ENCODE measurements at places on chromosomes 6 and 20.
A peak's percentile ranks its signal among the peaks of the same experiment; 100 is the strongest.

DNA sequence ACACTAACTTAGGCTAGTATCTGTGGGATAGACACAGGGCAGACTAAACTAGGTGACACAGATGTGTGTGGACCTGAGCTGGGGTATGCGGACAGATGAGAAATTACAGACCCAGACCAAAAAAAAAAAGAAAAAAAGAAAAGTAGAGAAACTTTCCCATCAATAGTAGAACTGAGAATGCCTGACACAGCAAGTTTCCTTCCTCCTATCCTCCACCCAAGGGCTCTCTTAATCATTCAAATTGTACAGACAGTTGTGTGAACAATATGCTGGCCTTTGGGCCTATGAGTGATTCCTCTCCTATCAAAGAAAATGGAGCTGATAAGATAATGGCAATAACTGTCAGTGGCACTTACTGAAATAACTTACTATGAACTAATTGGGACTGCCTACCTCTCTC, 226.7 kb upstream of the PRDM1 start:
- no peak for DNase-seq

DNA sequence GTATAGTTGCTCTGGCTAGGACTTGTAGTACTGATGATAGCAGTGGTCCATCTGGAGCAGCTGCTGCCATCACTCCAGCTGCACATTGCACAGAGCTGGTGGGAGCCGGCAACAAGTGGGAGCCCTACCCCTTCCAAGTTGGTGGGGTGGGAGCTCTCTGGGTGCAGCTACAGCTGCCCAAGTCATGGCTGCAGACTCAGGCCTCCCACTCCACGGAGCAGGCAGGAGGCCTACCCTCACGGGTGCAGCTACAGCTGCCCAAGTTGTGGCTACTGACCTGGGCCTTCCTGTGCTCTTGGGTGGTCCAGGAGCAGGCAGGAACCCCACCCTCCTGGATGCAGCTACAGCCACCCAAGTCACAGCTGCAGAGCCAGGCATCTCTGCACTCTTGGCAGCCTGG, 32.1 kb upstream of the ASIP start:
- no peak for DNase-seq

- no peak for DNase-seq
Measured at GRCh38 chr6:38797391-38797790, 82.3 kb downstream of the DNAH8 start.

- peak; percentile 58 for DNase-seq
Measured at GRCh38 chr20:23350904-23351838, 580 bp downstream of the NXT1 start.

DNA sequence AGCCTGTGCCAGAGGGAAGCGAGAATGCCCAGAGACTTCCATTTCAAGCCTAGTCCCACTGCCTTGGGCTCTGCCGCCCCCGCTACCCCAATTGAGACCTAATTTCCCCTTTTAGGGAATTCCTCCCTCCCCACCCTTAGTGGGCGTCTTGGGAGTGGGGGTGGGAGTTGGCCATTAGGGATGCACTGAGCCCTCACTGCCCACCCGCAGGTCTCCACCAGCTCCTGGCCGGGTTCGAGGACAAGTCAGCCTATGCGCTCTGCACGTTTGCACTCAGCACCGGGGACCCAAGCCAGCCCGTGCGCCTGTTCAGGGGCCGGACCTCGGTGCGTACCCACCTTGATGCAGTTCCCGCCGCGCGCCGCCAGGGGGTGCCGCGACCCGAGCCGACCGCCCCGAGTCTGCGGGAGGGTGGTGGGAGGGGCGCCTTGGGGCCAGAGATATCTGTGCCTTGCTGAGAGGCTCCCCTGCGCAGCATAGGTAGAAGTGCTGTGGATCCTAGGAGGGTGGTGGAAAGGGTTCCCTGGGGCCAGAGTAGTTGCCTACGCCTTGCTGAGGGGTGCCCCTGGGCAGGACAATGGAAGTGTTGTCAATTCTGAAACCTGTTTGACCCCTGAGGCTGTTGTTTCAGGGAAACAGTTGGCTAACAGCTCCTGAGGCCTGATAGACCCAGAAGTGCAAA, 9.2 kb downstream of the ITPA start:
- peak; percentile 10 for DNase-seq

DNA sequence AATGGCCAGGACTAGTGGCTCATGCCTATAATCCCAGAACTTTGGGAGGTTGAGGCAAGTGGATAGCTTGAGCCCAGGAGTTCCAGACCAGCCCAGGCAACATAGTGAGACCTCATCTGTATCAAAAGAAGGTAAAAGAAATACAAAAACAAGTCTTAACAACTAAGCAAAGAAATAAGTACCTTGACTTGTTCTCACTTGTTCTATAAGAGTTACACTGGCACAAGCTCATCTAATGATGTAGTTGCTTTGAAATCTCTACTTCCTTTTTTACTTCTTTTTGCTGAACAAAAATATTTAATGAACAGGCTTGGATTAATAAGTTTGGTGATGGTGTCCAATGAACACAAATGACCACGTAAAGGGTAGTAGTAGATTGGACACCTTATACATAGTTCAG, 72.2 kb downstream of the SGK1 start:
- no peak for DNase-seq

DNA sequence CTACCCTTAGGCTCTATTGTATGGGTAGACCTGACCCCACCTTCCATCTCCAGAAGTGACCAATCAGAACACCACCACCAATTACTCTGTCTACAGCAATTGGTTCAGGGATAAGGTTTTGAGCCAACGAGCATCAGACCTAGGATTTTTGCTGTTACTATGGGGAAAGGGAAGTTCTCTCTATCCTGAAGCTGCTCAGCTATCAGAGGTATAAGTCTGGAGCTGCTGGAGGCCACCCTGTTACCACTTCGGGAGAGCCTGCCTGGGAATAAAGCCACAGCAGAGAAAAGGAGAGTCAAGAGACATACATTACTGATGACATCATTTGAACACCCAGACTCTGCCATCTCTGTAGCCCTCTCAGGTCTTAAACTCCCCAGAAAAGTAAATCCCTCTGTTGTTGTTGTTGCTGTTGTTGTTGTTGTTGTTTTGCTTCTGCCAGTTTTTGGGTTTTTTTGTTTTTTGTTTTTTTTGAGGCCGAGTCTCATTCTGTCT, 94.5 kb downstream of the PREX1 start:
- no peak for DNase-seq

DNA sequence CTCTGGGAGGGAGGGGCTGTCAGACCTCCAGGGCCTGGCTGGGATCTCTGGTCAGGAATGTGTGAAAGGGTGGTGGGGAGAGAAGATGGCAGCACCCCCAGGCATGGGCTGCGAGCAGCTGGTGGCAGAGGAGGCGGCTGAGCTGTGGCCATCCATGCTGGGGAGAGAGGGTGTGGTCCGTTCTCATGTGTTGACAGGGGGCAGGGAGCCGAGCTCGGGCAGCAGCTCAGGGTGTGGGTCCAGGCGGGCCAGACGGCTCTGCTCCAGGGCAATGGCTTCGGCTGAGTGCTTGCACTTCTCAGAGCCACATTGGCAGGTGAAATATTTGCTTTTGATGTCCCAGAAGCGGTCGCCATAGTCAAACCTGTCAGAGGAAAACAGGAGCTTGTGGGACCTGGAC, 1.1 kb upstream of the SLC44A4 start:
- DNase-seq = no peak

- no peak for DNase-seq
Measured at GRCh38 chr6:132995432-132995831, 181.1 kb downstream of the RPS12 start.

DNA sequence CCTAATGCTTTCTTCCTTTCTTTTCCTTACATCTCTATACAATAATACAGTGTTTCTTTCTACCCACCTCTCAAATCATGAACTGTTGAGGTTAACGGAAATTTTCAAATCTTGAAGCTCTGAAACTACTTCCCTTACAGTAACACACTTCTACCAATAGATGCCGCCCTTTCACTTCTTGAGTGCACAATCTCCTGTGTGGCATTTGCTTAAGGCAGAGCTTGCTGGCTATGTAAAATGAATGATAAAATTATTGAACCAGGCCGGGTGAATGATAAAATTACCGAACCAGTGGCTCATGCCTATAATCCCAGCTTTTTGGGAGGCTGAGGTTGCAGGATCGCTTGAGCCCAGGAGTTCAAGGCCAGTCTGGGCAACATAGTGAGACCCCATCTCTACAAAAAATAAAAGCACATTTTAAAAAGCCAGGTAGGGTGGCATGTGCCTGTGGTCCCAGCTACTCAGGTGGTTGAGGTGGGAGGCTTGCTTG, 56.8 kb downstream of the KCNS1 start:
- no peak for DNase-seq

DNA sequence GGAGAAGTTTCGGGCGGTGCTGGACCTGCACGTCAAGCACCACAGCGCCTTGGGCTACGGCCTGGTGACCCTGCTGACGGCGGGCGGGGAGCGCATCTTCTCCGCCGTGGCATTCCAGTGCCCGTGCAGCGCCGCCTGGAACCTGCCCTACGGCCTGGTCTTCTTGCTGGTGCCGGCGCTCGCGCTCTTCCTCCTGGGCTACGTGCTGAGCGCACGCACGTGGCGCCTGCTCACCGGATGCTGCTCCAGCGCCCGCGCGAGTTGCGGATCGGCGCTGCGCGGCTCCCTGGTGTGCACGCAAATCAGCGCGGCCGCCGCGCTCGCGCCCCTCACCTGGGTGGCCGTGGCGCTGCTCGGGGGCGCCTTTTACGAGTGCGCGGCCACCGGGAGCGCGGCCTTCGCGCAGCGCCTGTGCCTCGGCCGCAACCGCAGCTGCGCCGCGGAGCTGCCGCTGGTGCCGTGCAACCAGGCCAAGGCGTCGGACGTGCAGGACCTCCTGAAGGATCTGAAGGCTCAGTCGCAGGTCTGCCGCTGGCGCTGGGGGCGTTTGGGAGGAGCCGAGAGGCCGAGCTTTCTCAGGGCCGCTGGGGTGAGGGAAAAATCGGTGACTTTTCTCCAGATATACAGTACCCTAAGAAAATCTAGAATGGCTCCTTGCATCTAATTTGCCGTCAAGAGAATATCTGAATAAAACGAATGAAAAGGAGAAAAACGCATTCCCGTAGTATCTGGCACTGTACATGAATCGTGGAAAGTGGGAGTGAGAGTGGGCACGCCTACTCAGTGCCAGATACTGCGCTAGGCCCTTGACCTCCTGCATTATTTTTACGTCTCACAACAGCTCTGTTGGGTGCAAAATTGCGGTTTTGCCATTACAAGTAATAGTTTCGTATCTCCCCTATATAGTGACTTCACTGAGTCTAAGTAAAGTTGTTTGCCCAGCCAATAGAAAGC, 1.0 kb downstream of the CALHM6 start:
- DNase-seq = peak; percentile 14

DNA sequence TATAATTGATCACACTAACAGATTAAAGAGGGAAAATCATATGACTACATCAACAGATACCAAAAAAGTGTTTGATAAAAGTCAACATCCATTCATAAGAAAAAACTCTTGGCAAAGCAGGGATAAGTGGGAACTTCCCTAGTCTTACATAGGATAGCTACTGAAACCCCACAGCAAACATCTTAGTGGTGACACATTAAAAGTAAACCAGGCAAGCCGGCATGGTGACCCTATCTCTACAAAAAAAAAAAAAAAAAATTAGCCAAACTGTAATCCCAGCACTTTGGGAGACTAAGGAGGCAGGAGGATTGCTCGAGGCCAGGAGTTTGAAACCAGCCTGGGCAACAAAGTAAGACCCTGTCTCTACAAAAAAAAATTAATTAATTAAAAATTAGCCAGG, 13.8 kb upstream of the CCND3 start:
- no peak for DNase-seq

GRCh38 chr6:25578538-25578937, 73.5 kb upstream of the SCGN start:
- DNase-seq = no peak

DNA sequence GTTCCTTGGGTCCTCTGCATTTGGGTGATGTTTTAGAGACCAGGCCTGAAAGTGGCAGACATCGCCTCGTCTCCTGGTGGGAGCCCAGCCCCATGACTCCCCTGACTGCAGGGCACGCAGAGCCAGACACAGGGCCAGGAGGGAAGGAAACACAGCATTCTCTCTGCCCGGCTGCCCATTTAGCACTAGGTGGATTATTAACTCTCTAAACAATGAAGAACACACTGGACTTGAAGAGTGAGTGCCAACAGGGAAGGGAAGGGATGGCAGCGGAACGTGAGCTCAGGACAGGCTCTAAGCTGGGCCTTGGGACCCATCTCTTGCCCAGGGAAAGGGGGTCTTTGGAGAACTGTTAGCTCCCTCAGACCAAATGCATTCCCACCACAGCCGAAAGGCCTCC, 80.4 kb downstream of the TBXT start:
- no peak for DNase-seq

- DNase-seq = no peak
Measured at GRCh38 chr20:62387219-62387913, 463 bp downstream of the RPS21 start.

GRCh38 chr6:6397842-6398241, 77.4 kb upstream of the F13A1 start:
- DNase-seq = no peak

GRCh38 chr6:4606821-4607704, 169.1 kb upstream of the CDYL start:
- peak; percentile 17 for DNase-seq

GRCh38 chr6:3795836-3796718, 44.6 kb upstream of the PXDC1 start:
- DNase-seq = peak; percentile 47

GRCh38 chr6:123636782-123637181, at the start of gene TRDN:
Gene TRDN (minus strand): TSS chr6:123636950. CDS start chr6:123636775, 175 bp downstream.
- DNase-seq = no peak

DNA sequence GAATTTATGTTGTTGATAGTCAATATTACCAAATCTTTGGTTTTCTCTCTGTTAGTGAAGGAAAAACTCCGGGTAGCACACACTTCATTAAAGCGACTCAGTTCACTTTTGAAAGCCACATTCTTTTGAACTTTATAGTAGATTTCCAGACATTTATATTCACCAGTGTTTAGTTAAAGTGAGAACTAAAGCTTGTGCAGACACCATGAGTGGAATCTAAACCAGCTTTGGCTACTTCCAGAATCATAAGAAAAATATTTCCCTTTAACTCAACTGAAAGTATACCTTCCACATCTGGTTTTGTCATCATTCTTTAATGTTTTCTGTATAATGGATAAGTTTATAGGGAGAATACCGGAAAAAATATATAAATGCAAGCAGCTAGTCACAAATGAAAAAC, 92.1 kb upstream of the COL21A1 start:
- no peak for DNase-seq

DNA sequence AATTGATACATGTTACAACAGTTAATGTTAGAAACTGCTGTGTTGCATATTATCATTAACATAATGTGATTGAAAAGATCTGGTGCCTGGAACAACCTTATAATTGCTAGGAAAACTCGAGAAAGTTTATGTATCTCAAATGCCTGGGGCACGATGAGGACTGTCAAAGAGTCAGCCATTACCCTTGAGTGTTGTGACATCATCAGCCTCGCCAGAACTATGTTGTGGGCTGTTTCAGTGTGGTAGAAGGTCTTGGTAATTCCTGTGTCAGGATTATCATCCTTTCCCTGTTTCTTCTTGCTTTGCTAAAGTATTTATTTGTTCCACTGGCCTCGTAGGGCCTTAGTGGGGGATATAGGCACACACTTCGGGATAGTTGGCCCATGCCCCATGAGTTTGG, 185.1 kb downstream of the DTNBP1 start:
- no peak for DNase-seq
